ENCODE measurements at places on chromosomes 12 and 14. TPM values are rescaled to one million over a fixed set of nuclear protein-coding genes. Genes with fewer than 3 reads are reported as not detected.

GRCh38 chr14:52112336-52113018 lies 43.6 kb upstream of the NID2 start:
- peak; percentile 84 for DNase-seq

- no peak for DNase-seq
Observed at GRCh38 chr12:25263594-25263993, 12.9 kb upstream of the KRAS start.

GRCh38 chr12:26268841-26269561 lies 73.6 kb downstream of the SSPN start:
- no peak for DNase-seq

DNA sequence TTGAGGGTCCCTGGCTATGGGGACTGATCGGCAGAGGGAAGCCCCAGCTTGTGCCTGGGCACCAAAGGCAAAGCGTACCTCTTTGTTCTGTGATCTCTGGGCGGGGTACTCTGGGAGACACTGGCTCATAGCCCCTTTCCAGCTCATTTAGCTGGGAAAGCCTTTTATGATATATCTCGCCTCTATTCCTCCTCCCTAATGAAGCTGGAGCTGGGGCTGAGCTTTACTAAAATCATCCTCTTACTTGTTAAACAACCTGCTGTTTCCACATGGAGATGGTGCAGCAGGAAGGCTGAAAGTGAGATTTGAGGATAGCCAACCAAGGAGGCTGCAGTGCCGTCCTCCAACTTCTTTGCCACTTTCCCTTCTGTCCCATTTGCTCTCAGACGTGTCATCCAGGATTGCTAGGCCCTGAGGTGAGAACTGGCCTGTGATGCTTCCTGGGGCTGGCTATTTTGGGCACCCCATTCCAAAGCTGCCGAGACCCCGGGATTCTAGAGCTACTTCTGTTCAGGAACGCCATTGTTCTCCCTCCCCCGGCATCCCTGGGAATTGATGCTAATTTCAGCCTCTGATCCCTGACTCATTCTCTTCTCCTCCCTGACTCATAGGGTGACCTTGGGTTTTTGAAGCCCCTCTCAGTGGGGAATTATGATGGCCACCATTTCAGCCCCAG lies 16.0 kb downstream of the PDE1B start:
- DNase-seq: no peak

DNA sequence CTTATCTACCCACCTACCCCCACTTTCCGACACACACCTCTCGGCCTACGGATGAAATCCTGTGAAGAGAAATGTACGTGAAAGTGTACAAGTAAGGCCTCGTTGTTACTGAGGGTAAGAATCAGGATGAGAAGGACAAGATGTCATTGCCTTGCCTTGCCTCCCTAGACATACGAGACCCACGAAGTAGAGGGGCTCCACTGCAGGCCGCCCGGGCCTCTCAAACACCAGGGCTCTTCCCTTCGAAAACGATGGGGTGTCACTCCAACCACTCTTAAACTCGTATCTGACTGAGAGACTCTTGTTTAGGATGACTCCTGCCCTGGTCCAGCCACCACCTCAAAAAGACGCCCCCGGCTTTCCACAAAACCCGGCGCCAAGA lies 498 bp downstream of the RACGAP1 start:
- DNase-seq: no peak

GRCh38 chr12:22808860-22809259 lies 183.9 kb downstream of the ETNK1 start:
- DNase-seq: no peak

- no peak for DNase-seq
Observed at GRCh38 chr12:128977441-128977840, 124.2 kb downstream of the GLT1D1 start.

DNA sequence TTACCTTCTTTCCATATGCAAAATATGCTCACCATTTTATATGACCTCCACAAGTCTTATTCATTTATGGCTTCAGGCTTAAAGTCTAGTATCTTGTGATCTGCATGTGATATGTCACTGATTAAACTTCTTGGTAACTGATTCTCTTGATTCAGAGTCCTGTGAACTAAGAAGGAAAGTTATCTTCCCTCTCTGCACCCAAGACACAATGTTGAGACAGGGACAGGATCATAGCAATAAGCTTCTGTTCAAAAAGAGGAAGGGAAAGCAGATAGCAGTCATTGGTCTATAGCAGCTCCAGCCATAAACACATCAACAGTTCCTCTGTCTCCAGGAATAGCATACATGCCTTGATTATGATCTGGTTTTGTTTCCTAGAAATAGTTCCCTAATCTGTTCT lies 103.1 kb downstream of the UNC79 start:
- no peak for DNase-seq

GRCh38 chr12:68405343-68405781 lies 73.2 kb upstream of the MDM1 start:
- no peak for DNase-seq

GRCh38 chr12:116126610-116127009 lies 150.9 kb downstream of the MED13L start:
- no peak for DNase-seq

DNA sequence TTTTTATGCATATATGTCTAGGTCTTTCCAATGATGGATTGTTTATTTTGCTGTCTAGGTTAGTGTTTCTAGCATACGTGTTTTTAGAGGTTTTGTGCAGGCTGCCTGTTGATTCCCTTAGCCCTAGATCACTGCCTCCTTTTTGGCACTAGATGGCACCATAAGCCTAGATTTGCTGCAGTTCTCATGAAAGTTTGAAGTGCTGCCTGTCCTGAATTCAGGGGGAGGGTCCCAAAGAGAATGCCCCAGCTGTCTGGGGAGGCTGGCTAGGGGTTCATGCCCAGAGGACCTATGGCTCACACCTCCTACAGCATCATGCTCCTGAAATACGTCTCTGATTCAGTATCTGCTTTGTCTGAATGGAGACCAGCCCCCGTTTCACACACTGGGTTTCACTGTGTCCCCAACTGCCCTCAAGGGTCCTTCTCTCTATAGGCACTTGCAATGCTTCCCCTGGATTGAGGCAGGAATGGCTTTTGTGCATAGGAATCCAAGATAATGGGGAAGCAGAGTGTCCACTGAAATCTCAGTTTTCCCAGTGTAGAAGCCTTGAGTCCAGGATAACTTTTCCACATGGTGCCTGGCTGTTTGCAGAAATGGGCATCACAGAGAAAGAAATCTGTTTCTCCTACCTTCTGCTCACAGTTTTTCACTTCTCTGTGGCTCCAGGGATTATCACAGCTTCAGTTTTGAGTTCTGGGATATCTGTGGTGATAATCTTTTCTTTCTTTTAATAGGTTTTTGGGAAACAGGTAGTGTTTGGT lies 14.2 kb upstream of the TXNRD1 start:
- peak; percentile 63 for DNase-seq

DNA sequence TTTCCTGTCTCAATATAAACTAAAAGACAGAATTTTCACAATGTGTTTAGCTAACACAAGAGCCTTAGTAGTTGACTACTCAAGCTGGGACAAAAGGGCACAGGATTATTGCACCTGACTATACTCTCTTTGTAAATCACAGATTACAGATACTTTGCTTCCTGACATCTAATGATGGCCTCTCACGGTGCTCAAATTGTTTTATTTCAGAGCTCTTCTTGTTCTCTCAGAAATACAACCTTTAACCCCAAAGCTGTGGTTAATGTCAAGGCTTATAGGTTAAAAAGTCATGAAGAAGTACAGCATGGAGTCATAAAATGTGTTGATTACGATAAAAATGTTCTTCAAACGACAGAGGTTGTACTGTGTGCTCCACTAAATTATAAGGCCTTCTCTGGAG lies 89.9 kb upstream of the CPNE8 start:
- no peak for DNase-seq

DNA sequence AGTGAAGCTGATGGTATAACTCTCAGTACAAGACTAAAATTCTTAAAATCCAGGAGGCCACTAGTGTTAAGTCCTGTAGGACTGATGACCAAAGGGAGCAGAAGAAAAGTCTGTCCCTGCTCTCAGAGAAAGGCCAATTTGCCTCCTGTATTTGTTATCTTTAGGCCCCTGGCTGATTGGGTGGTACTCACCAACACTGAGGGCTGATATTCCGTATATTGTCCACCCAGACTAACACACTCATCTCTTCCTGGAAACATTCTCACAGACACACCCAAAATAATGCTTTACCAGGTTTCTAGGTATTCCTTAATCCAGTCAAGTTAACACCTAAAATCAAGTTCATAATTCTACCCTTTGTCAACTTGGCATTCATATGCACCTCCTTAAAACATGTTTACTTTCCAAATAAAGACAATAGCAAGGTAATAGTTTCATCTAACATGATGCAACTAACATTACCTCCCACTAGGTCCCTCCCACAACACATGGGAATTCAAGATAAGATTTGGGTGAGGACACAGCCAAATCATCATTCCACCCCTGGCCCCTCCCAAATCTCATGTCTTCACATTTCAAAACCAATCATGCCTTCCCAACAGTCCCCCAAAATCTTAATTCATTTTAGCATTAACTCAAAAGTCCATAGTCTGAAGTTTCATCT lies 84.3 kb downstream of the EGLN3 start:
- DNase-seq: no peak

DNA sequence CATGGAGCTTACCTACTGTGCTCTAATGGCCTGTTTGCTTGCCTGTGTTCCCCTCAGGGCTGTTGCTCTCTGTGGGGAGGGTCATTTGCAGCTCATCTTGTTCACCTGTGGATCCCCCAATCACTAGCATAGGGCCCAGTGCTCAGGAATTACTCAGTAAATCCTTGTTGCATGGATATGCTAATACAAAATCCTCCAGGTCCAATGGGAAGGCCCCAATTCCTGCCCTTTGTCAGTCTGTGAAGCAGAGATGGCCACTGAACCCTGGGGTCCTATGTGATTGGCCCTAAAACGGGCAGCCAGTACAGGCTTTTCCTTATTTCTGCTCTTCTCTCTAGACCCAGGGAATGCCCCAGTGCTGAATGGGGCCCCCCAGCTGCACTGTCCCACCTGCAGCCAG lies 44.1 kb downstream of the FOS start:
- no peak for DNase-seq

DNA sequence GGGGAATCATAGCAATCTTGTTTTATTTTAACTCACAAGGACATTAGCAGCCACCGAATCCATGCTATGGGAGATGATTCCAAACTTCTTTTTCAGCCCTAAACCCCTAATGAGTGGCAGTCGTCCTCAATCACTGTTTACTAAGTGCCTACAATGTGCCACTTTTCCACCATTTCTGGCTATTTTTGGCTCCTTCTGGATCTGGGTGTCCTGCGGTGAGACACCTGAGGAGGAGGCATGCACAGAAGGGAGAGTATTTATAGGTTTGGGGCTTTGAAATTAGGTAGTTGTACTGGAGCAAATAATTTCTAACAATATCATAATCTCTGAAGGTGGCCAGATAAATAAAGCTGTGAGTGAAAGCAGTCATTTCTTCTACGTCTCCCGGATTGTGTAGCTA lies 1125.6 kb downstream of the BCL11B start:
- DNase-seq: no peak

- DNase-seq: no peak
Observed at GRCh38 chr14:85595981-85596380, 66.0 kb downstream of the FLRT2 start.

RAB15 gene
- 22.3 TPM for total RNA-seq

GYS2 gene
- not detected for total RNA-seq

TSPAN19 gene
- total RNA-seq: 0.10 TPM

RASAL1 gene
- not detected for total RNA-seq
